Upper lobe of right lung (tissue), 1 donor: ENCODE measurements at places on chromosomes 16 and 17. TPM values are rescaled to one million over a fixed set of nuclear protein-coding genes. Genes with fewer than 3 reads are reported as not detected.

DNA sequence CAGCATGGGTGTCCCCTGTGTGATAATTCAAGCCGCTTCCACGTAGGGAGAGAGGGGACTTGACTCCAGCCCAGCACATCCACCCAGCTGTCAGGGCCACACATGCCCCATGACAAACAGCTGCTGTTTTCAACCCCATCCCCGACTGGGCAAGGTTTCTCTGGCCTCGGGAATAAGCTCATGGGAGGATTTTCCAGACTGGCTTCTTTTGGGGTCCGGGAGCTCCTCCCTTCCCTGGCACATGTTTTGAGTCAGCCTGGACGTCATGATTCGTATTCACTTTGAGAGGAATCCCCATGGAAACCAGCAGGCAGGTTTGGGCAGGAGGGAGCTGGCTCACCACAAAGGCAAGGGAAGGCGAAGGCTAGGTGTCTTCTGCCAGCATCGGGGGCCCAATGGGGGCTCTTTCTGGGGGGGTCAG lies 156.4 kb downstream of the CMIP start:
- H3K27me3 ChIP-seq: no peaks in the 10 kb centered on the region
- H3K4me1 ChIP-seq: peaks cover 14% of the 10 kb centered on the region
- no peak for DNase-seq
- no peak overlapping the region for H3K27ac ChIP-seq
- no peak overlapping the region for H3K4me3 ChIP-seq

DNA sequence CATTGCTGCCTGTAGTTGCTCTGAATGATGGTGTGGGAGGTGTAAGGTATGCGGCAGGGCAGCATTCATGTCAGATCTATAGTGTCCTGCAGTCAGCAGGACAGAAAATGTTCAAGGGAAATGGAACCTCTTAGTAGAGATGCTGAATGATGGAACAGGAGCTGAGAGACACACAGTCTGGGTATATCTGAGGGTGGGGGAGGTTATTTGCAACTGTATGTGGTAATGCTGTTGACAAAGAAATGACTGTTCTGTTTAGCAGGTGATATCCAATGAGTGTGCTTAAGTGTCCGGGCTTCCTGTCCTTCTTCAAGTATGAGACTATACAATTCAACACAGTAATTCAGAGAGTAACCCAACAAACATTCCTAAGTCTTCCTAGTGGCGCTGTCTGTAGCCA lies 46.6 kb downstream of the STH start:
- no peak for DNase-seq
- no peak overlapping the region for H3K4me3 ChIP-seq
- peaks cover 20% of the 10 kb centered on the region for H3K4me1 ChIP-seq
- no peaks in the 10 kb centered on the region for H3K27me3 ChIP-seq
- H3K36me3 ChIP-seq: peaks cover 73% of the 10 kb centered on the region

- H3K4me1 ChIP-seq: no peaks in the 10 kb centered on the region
- no peak for DNase-seq
- H3K4me3 ChIP-seq: no peak overlapping the region
Measured at GRCh38 chr16:51592535-51593300, 441.6 kb upstream of the SALL1 start.

DNA sequence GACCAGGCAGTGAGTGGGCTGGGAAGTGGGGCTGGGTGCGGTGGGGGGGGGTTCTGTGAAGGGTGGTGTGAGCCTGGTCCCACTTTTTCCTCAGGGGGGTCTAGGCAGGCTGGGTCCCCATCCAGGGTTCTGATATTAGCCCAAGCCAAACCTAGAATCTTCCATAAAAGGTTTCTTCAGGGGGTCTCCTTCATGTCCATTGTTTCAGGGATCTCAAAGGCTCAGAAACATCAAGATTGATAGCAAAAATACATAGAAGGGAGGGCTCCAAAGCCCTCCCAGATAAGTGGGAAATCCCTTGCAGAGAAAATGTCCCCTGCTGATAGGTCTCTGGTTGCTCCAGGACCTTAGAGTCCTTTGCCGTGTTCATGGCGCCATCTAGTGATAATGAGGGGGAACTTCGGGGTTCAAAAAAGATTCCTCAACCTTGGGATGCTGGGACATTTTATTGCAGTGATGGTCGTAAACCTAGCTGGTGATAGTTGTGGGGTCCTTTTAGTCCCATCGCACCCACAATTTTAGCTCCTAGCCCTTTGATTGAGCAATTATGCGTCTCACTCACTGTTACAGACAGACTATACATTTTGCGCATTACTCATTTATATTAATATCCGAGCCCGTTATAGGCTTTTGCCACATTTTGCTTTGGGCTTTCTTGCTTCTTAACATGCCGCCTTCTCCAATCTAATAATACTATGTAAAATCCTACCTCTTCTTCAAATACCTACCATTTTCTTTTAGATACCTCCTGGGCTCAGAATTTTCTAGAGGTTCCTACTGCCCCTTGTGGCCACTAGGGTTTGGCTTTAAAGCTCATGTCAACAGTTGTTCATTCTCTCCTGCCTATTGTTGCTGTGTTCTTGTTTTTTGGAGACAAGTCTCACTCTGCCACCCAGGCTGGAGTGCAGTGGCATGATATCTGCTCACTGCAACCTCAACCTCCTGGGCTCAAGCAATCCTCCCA lies 35.1 kb downstream of the IGF2BP1 start:
- H3K27me3 ChIP-seq: peaks cover 3% of the 10 kb centered on the region
- no peak for DNase-seq
- no peaks in the 10 kb centered on the region for H3K36me3 ChIP-seq
- no peak overlapping the region for H3K4me3 ChIP-seq
- H3K27ac ChIP-seq: no peak overlapping the region

DNA sequence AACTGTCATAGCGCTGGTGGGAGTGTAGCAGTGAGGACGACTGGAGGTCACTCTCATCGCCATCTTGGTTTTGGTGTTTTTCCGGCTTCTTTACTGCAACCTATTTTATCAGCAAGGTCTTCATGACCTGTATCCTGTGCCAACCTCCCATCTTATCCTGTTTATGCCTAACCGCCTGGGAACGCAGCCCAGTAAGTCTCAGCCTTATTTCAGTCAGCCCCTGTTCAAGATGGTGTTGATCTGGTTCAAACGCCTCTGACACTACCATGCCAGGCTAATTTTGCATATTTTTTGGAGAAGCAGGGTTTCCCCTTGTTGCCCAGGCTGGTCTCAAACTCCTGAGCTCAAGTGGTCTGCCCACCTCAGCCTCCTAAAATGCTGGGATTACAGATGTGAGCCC lies 179.8 kb upstream of the HSBP1 start:
- no peaks in the 10 kb centered on the region for H3K36me3 ChIP-seq
- H3K27ac ChIP-seq: no peak overlapping the region
- no peaks in the 10 kb centered on the region for H3K4me1 ChIP-seq
- DNase-seq: no peak
- H3K4me3 ChIP-seq: no peak overlapping the region
- no peaks in the 10 kb centered on the region for H3K27me3 ChIP-seq

GRCh38 chr16:80680839-80681238 lies 123.6 kb downstream of the CDYL2 start:
- no peak for DNase-seq
- H3K4me1 ChIP-seq: no peaks in the 10 kb centered on the region
- H3K36me3 ChIP-seq: no peaks in the 10 kb centered on the region

TMEM132E gene
- total RNA-seq: 0.23 TPM

C16orf74 gene
- 2.7 TPM for total RNA-seq

NOL3 gene
- total RNA-seq: 59.7 TPM

RAI1 gene
- total RNA-seq: 38.1 TPM
